ENCODE measurements at places on chromosomes 4 and X. TPM values are rescaled to one million over a fixed set of nuclear protein-coding genes. Genes with fewer than 3 reads are reported as not detected.
A peak's percentile ranks its signal among the peaks of the same experiment; 100 is the strongest.

Gene FMR1NB
- not detected for total RNA-seq

Gene GLRA2
- not detected for total RNA-seq

Gene PFKFB1
- total RNA-seq = not detected

GRCh38 chr4:104571341-104571740 lies 76.6 kb upstream of the CXXC4 start:
- no peaks in the 10 kb centered on the region for H3K4me1 ChIP-seq
- H3K27me3 ChIP-seq = no peaks in the 10 kb centered on the region
- H3K27ac ChIP-seq = no peak overlapping the region
- H3K36me3 ChIP-seq = no peaks in the 10 kb centered on the region

DNA sequence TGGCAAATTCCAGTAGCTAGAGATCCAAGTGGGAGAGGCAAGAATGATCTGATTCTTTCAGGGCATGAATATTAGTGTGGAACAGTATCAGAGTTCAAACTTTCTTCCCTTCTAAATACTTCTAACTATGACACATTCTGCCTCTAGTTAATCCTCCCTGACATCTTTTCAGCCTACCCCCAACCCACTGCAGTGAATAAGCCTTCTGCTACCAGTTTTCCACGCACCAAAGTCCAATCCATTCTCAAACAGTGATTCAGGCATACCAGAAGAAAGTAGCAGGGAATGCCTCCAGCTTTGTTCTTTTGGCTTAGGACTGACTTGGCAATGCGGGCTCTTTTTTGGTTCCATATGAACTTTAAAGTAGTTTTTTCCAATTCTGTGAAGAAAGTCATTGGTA lies 155.4 kb upstream of the FTHL17 start:
- peaks cover 9% of the 10 kb centered on the region for H3K4me1 ChIP-seq
- DNase-seq = no peak
- H3K36me3 ChIP-seq = no peaks in the 10 kb centered on the region
- H3K27ac ChIP-seq = no peak overlapping the region

GRCh38 chr4:144647590-144647989 lies 1.6 kb downstream of the HHIP start:
- H3K4me3 ChIP-seq = peak overlapping the region; percentile 76
- H3K4me1 ChIP-seq = peaks cover 13% of the 10 kb centered on the region
- H3K27ac ChIP-seq = no peak overlapping the region
- no peak for DNase-seq
- H3K27me3 ChIP-seq = no peaks in the 10 kb centered on the region
- no peaks in the 10 kb centered on the region for H3K36me3 ChIP-seq

GRCh38 chrX:63430026-63430425 lies 78.9 kb upstream of the SPIN4 start:
- DNase-seq = no peak
- H3K4me1 ChIP-seq = no peaks in the 10 kb centered on the region
- H3K27me3 ChIP-seq = no peaks in the 10 kb centered on the region
- no peak overlapping the region for H3K4me3 ChIP-seq
- H3K27ac ChIP-seq = no peak overlapping the region

Data from thoracic aorta (tissue), 2 donors.